ENCODE measurements at places on chromosomes 5 and 9. TPM values are rescaled to one million over a fixed set of nuclear protein-coding genes. Genes with fewer than 3 reads are reported as not detected.
A peak's percentile ranks its signal among the peaks of the same experiment; 100 is the strongest.

DNA sequence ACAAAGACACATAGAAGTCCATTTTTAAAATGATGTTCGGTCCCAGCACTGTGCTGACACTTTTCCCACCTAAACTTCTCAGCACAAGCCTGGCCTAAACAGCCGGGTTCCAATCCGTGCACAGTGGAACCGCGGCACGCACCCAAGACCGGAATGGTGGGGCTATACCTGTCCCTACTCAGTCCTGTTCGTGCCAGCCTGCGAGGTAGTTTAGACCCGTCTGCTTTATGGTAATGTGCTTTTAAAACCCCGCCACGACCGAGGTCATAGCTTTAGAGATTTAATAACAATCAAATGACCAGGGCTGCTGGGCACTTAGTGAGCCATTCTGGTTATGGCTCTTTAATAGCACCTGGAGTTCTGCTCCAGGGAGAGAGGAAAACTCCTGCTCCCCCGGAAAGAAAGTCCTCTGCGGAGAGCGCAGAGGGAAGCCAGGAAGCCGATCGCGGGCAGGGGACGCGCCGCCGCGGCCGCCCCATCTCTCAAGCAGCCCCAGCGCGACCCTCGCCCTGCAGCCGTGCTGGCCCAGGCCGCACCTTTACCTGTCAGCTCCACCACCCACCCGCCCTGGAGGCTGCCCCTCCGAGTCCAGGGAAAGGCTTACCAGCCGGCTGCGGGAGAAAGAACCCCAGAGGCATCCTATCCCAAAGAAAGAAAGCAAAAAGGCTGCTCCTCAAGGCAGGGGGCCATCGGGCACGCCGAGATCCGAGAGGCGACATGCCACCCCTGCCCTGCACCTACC, 511 bp downstream of the ARL15 start:
- DNase-seq: no peak

DNA sequence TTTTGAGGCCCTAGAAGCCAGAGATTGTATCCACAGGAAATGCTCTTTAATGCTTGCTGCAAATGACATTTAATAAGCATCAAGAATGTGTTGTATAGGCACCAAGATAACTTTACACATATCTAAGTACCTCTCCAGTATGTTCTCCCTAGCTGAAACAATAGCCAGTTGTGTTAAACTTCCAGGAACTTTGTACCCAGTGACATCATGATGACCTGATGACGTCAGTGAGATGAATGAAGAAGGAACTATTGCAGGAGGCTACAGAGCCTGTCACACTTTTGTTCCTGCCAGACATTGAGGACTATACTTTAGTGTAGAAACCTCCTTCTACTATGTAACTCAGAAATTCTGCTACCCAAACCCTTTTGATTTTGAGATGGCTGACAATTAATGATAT, 129.8 kb downstream of the CD180 start:
- DNase-seq: no peak

- no peak for DNase-seq
Observed at GRCh38 chr5:154418344-154418820, 27.4 kb upstream of the SAP30L start.

GRCh38 chr5:139190125-139190524, 8.0 kb downstream of the SIL1 start:
- DNase-seq: peak; percentile 81

GRCh38 chr9:102114557-102114956, 376.1 kb upstream of the GRIN3A start:
- no peak for DNase-seq

- no peak for DNase-seq
Observed at GRCh38 chr9:91415290-91415689, 8.3 kb downstream of the NFIL3 start.

UBE2QL1 gene
- not detected for polyA plus RNA-seq

DNA sequence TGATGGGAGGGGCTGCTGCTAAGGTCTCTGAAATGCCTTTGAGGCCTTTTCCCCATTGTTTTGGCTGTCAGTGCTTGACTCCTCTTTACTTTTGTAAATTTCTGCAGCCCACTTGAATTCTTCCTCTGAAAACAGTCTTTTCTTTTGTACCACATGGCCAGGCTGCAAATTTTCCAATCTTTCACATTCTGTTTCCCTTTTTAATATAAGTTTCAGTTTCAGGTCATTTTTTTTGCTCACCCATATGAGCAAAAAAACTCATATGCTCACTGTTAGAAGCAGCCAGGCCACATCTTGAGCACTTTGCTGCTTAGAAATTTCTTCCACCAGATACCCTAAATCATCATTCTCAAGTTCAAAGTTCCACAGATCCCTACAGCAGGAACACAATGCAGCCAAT, 234.6 kb upstream of the ADRA1B start:
- no peak for DNase-seq

OR13C8 gene
- not detected for polyA plus RNA-seq

CTNND2 gene
- polyA plus RNA-seq: not detected

ADAMTS19 gene
- polyA plus RNA-seq: 0.02 TPM

GRCh38 chr9:98120476-98120875, 1.5 kb upstream of the TRIM14 start:
- no peak for DNase-seq

GRCh38 chr9:134053401-134053871, 14.4 kb downstream of the BRD3 start:
- DNase-seq: no peak

CDH9 gene
- polyA plus RNA-seq: not detected

All from AG04450 (cell line).